ENCODE measurements at places on chromosomes 1 and 21. TPM values are rescaled to one million over a fixed set of nuclear protein-coding genes. Genes with fewer than 3 reads are reported as not detected.

DNA sequence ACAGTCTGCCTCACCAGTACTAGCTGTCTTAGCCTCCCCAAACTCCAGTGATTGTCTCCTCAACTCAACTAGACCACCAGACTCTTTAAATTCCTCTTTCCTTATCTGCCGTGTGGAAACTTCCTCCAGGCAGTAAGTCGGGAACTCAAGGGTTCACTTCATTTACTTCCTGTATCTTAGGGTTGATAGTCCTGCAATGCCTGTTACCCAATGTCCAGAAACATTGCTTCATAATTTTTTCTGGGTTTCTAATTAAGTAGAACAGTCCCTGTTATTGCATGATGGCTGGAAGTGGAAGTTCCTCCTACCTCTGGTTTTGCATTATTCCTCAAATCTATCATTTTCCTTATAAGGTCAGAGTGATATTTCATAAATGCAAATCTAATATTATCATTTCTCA lies 60.8 kb upstream of the RNF11 start:
- DNase-seq = no peak
- H3K4me3 ChIP-seq = no peak overlapping the region
- H3K27ac ChIP-seq = no peak overlapping the region
- peaks cover 2% of the 10 kb centered on the region for H3K4me1 ChIP-seq
- H3K27me3 ChIP-seq = peaks cover 42% of the 10 kb centered on the region

GRCh38 chr1:22340066-22340465 lies 111.6 kb upstream of the ZBTB40 start:
- peaks cover 19% of the 10 kb centered on the region for H3K27me3 ChIP-seq
- DNase-seq = no peak
- no peak overlapping the region for H3K27ac ChIP-seq
- H3K4me1 ChIP-seq = peaks cover 3% of the 10 kb centered on the region
- peaks cover under 1% of the 10 kb centered on the region for H3K36me3 ChIP-seq
- no peak overlapping the region for H3K4me3 ChIP-seq

GRCh38 chr1:22257290-22258275 lies 114.7 kb upstream of the WNT4 start:
- no peak for DNase-seq
- H3K4me1 ChIP-seq = no peaks in the 10 kb centered on the region
- no peak overlapping the region for H3K27ac ChIP-seq
- no peaks in the 10 kb centered on the region for H3K36me3 ChIP-seq
- H3K4me3 ChIP-seq = no peak overlapping the region

GRCh38 chr1:231515748-231516147 lies 12.7 kb upstream of the TSNAX start:
- peaks cover 19% of the 10 kb centered on the region for H3K27me3 ChIP-seq
- no peaks in the 10 kb centered on the region for H3K4me1 ChIP-seq
- H3K4me3 ChIP-seq = no peak overlapping the region

DNA sequence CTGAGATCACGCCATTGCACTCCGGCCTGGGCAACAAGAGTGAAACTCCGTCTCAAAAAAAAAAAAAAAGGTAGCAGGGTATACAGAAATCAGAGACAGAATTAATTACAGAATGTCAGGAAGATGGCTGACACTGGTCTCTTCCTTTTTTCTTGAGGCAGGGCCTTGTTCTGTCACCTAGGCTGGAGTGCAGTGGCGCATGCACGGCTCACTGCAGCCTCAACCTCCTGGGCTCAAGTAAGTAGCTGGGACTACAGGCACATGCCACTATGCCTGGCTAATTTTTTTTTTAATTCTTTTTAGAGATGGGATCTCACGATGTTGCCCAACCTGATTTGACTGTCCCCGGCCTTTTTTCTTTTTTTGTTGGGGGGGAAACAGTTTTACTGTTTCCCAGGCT lies 16.4 kb downstream of the RNU5D-1 start:
- peaks cover 32% of the 10 kb centered on the region for H3K4me1 ChIP-seq
- no peaks in the 10 kb centered on the region for H3K36me3 ChIP-seq
- H3K27ac ChIP-seq = peak overlapping the region; percentile 82
- DNase-seq = no peak
- H3K4me3 ChIP-seq = peak overlapping the region; percentile 62

- DNase-seq = peak; percentile 31
- no peaks in the 10 kb centered on the region for H3K36me3 ChIP-seq
- no peaks in the 10 kb centered on the region for H3K4me1 ChIP-seq
- H3K4me3 ChIP-seq = no peak overlapping the region
Measured at GRCh38 chr1:239308701-239309333, 77.6 kb upstream of the CHRM3 start.

- no peak overlapping the region for H3K27ac ChIP-seq
- H3K4me3 ChIP-seq = no peak overlapping the region
- peaks cover 2% of the 10 kb centered on the region for H3K36me3 ChIP-seq
- H3K27me3 ChIP-seq = no peaks in the 10 kb centered on the region
- peak; percentile 60 for DNase-seq
- H3K4me1 ChIP-seq = peaks cover 41% of the 10 kb centered on the region
Measured at GRCh38 chr1:206725109-206725963, 40.6 kb downstream of the MAPKAPK2 start.

- no peak for DNase-seq
- H3K27ac ChIP-seq = no peak overlapping the region
- H3K36me3 ChIP-seq = no peaks in the 10 kb centered on the region
- peaks cover under 1% of the 10 kb centered on the region for H3K27me3 ChIP-seq
- H3K4me1 ChIP-seq = peaks cover 6% of the 10 kb centered on the region
Measured at GRCh38 chr1:209633335-209633997, 18.8 kb downstream of the LAMB3 start.

- H3K4me1 ChIP-seq = peaks cover 11% of the 10 kb centered on the region
- H3K27me3 ChIP-seq = peaks cover 9% of the 10 kb centered on the region
Measured at GRCh38 chr1:211511030-211511700, 19.2 kb upstream of the RD3 start.

- no peak overlapping the region for H3K4me3 ChIP-seq
- H3K4me1 ChIP-seq = no peaks in the 10 kb centered on the region
- peaks cover 5% of the 10 kb centered on the region for H3K27me3 ChIP-seq
- no peak overlapping the region for H3K27ac ChIP-seq
- no peak for DNase-seq
Measured at GRCh38 chr1:66476774-66477173, 57.2 kb upstream of the SGIP1 start.

DNA sequence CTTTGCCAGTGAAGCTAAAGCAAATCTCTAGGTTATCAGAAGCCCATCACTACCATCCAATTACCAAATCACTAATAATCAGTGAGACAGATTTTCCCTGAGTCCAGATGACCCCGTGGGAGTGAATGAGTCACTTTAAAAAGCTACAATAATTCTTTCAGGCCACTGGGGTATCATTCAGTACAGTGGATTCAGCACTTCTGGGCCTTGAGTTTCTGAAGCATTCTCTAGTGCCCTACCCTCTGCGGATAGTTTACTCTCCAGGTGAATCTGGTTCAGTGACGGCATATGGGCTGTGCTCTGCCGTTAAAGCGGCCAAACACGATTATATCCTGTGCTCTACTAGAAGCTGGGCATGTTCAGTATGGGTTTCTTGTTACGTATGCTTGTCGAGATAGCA lies 26.1 kb downstream of the NR5A2 start:
- peaks cover 19% of the 10 kb centered on the region for H3K27me3 ChIP-seq
- DNase-seq = no peak
- no peak overlapping the region for H3K4me3 ChIP-seq
- no peak overlapping the region for H3K27ac ChIP-seq
- no peaks in the 10 kb centered on the region for H3K4me1 ChIP-seq

DNA sequence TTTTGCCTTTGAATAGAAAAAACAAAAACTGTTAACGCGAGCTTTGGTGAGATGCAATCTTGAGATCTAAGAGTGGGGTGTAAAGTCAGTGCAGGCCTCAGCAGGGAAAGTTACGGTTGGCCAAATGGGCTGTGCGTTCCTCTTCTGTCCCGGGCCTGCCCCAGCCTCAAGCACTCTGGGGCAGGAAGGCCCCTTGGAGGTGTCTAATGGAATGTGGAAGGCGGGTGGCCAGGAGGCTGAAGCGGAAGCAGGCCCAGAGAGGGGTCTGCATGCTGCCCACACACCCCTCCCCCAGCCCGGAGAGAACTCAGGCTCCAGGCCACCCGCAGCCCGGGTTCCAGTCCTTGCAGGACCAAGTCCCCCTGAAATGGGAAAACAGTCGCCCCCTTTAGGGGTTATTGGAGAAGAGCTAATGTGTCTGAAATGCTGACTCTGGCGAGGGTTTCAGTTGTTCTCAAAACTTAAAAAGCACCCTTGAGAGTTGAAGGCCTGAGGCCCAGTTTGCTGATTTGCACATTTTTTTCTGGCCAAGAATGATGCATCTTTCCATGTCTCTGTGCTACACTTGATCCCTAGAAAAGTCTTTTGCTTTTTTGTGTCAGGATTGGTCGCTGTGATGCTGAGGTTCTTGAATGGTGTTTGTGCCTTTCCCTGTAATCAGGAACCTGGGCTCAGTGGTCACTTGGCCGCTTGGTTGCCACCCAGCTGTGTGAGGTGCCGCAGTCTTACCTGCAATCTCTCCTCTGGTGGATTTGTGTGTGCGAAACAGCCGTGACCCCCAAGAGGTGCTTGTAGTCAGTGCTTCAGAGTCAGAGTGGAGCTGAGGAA lies 2.0 kb downstream of the COL18A1 start:
- DNase-seq = no peak
- H3K36me3 ChIP-seq = no peaks in the 10 kb centered on the region
- no peak overlapping the region for H3K4me3 ChIP-seq
- H3K27me3 ChIP-seq = peaks cover 40% of the 10 kb centered on the region
- no peak overlapping the region for H3K27ac ChIP-seq
- H3K4me1 ChIP-seq = peaks cover 3% of the 10 kb centered on the region

GRCh38 chr1:8473121-8473875 lies 155.4 kb downstream of the SLC45A1 start:
- no peaks in the 10 kb centered on the region for H3K27me3 ChIP-seq
- H3K4me1 ChIP-seq = peaks cover 43% of the 10 kb centered on the region
- H3K27ac ChIP-seq = peak overlapping the region; percentile 46
- H3K36me3 ChIP-seq = no peaks in the 10 kb centered on the region
- H3K4me3 ChIP-seq = peak overlapping the region; percentile 33

DNA sequence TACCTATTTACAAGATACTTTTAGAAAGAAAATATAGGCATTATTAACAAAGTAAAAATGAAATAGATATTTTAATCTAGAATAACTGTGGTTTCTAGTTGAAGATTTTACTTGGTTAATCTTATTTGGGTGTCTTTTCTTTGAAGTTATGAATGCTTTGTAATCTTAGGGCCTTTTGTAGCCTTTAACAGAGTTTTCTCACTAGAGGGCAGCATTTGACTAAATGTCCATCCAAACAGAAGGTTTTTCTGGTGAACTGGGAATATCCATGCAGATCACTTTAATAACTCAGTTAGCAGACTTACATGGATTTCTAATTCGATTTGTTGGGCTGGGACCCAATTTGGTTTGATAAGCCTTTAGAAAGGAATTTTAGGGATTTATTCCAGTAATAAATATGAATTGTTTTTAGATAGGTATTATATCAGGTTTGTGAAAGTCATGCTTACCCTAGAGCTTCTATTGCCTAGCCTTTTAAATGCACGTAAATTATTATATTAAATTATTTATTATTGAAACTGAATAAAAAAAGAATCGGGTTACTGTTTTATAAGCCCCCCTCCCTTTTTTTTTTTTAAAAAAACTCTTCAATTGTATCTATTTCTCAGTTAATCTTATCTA lies 119.7 kb downstream of the ZNF326 start:
- no peak for DNase-seq
- H3K27me3 ChIP-seq = peaks cover 21% of the 10 kb centered on the region
- no peaks in the 10 kb centered on the region for H3K4me1 ChIP-seq
- H3K27ac ChIP-seq = no peak overlapping the region

DNA sequence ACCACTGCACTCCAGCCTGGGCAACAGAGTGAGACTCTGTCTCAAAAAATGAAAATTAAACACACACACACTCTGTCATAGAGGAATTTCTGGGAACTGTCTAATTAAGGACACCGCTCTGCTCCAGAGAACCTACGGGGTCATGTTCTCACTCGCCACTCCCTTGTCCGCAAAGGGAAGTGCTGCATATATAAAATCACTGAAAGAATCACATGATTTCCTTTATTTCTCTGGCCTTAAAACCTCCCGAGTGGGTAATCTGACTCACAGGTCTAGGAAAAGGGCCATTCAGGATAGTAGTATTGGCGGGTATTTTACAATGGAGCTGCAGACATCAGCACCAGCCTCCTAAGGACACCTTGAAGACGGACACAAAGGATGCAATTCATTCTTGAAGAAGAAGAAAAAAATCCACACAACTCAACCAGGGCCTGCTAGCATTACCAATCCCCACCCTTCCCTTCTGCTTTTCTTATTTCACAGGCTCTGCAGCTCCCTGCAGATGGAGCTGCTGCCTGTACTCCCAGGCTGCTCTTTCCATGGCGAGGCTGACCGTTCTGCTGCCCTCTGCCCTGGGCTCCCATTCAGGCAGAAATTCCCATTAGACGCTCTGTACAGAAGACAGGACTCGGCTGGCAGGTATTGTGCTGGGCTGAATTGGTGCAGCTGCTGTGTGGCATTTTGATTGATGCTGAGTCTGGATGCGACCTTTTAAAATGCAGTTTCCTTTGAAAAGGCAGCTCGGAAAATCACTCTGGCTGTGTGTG lies 53.3 kb upstream of the FAM89A start:
- no peak overlapping the region for H3K27ac ChIP-seq
- DNase-seq = no peak

GRCh38 chr21:46124083-46124925 lies 26.4 kb downstream of the COL6A2 start:
- no peaks in the 10 kb centered on the region for H3K27me3 ChIP-seq
- H3K4me1 ChIP-seq = no peaks in the 10 kb centered on the region
- no peak overlapping the region for H3K4me3 ChIP-seq
- DNase-seq = peak; percentile 19
- H3K36me3 ChIP-seq = no peaks in the 10 kb centered on the region

GRCh38 chr1:247198781-247199180 lies 27.0 kb upstream of the ZNF124 start:
- H3K27ac ChIP-seq = no peak overlapping the region
- peaks cover 98% of the 10 kb centered on the region for H3K36me3 ChIP-seq
- no peaks in the 10 kb centered on the region for H3K4me1 ChIP-seq
- H3K4me3 ChIP-seq = no peak overlapping the region
- no peaks in the 10 kb centered on the region for H3K27me3 ChIP-seq

MEGF6 gene
- total RNA-seq = 56.6 TPM

CFAP107 gene
- not detected for total RNA-seq

EXO1 gene
- total RNA-seq = 29.0 TPM

RCAN1 gene
- total RNA-seq = 7.3 TPM

CCDC24 gene
- 3.2 TPM for total RNA-seq

HFM1 gene
- not detected for total RNA-seq

ARHGAP30 gene
- 273 TPM for total RNA-seq

PCP4 gene
- total RNA-seq = not detected

TAL1 gene
- total RNA-seq = not detected

ADAMTS4 gene
- 3.5 TPM for total RNA-seq

LRRIQ3 gene
- total RNA-seq = 1.8 TPM
